ENCODE measurements at places on chromosomes 6 and 20. TPM values are rescaled to one million over a fixed set of nuclear protein-coding genes. Genes with fewer than 3 reads are reported as not detected.

DNA sequence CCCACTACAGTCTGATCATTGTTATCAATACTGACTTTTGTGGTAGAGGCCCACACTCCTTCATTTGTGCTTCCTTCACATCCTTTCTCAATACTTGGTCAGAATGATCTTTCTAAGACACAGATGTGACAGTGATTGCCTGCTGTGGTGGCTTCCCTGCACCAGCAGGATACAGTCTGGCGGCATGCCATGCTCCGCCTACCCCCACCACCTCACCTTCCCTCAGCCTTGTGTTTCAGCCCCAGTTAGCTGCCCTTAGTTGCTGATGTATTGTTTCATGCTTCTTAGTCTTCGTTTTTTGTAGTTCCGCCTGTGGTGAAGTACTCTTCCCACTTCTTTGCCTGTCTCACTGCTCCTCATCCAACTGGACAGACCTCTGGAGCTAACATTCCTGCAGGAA lies 10.9 kb downstream of the LRRC1 start:
- no peak overlapping the region for H3K4me3 ChIP-seq
- no peak overlapping the region for H3K27ac ChIP-seq
- no peaks in the 10 kb centered on the region for H3K36me3 ChIP-seq
- DNase-seq, result no peak
- H3K4me1 ChIP-seq, result peaks cover 6% of the 10 kb centered on the region
- H3K27me3 ChIP-seq, result peaks cover 2% of the 10 kb centered on the region

The LIME1 gene
- total RNA-seq, result 16.6 TPM

GRCh38 chr6:129890164-129890563 lies 29.0 kb upstream of the TMEM244 start:
- DNase-seq, result no peak
- no peaks in the 10 kb centered on the region for H3K4me1 ChIP-seq
- no peak overlapping the region for H3K4me3 ChIP-seq
- no peaks in the 10 kb centered on the region for H3K27me3 ChIP-seq

GRCh38 chr20:17870086-17870740 lies 98.4 kb downstream of the SNX5 start:
- no peak for DNase-seq
- H3K27me3 ChIP-seq, result peaks cover 2% of the 10 kb centered on the region
- H3K27ac ChIP-seq, result no peak overlapping the region
- H3K4me1 ChIP-seq, result peaks cover 17% of the 10 kb centered on the region

The SMLR1 gene
- total RNA-seq, result not detected

DNA sequence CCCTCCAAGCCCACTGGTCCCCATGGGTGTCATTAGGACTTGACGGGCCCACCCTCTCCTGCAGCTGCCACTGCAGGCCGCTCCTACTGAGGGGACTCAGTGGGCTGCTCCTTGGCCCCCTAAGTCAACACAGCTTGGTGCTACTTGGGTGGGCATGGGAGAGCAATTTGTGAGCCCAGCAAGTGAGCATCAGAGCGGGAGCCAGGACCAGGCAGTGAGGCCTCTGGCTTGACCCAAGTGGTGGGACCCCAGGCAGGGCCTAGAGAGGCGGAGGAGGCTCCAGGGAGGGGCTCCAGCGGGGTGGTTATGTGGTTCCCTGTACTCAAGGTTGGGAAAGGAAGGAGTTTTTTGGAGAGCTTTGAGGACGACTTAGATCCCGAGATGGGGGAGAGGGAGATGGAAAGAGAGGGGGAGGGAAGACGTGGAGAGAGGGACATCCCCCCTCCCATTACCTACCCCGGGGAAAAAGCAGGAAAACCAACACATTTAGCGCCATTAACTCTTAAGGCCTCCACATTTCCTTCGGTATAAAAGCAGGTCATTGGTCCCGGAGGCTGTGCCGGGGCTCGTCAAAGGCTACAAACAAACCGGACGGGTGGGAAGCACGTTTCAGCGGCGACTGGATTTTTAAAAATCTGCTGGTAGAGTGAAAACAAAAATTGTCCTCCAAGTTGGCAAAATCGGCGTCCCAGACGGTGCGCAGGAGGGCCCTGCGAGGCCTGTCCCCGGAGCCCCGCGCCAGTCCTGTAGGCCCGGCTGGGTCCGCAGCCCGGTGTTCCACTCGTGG lies 8.8 kb downstream of the FOXC1 start:
- DNase-seq, result no peak
- H3K4me1 ChIP-seq, result peaks cover 2% of the 10 kb centered on the region
- H3K27me3 ChIP-seq, result peaks cover 27% of the 10 kb centered on the region
- H3K27ac ChIP-seq, result no peak overlapping the region

The SYNDIG1 gene
- 10.4 TPM for total RNA-seq

The FAM209B gene
- total RNA-seq, result not detected

DNA sequence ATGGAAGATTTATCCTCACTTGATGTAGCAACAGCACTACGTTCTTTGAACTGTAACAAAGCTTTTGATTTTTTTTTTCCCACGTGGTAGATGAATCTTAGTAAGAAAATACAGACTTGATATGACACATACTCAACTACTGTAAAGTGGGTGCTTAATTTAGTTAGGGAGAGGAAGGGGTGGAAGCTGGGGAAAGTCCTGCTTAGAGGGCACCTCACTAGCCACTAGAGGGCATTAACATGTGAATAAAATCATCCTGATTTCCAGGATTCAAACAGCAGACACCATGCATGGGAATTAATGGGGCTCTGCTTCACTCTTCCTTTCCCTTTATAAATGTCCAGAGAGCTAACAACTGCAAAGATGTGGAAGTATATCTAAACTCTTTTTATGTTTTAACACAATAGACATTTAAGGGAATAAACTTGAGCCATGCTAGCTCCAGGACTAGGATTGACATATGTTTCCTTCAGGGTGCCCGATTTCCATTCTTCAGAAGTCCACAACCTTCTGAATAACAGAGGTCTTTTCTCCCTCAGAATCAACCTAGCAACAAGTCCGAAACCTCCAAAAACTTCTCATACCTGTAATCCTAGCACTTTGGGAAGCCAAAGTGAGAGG lies 250.1 kb downstream of the ATXN1 start:
- H3K27me3 ChIP-seq, result no peaks in the 10 kb centered on the region
- no peak for DNase-seq
- H3K4me1 ChIP-seq, result peaks cover 9% of the 10 kb centered on the region
- no peak overlapping the region for H3K4me3 ChIP-seq
- no peaks in the 10 kb centered on the region for H3K36me3 ChIP-seq

DNA sequence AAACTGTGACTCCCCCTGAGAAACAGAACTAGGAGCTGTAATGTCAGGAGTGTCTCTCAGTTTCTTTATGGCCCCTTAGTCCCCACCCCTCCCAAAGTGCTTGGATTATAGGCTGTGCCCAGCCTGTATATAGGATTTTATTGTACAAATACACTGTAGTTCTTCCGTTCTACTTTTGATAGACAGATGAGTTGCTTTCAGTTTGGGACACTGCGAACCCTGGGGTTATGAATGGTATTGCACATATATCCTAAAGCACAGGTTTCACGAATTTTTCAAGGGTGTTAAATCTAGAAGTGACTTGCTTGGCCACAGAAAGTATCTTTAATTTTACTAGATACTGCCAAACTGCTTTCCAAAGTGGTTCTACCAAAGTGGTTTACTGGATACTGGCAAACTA lies 152.9 kb upstream of the ATXN1 start:
- no peaks in the 10 kb centered on the region for H3K27me3 ChIP-seq
- H3K27ac ChIP-seq, result no peak overlapping the region
- DNase-seq, result no peak

DNA sequence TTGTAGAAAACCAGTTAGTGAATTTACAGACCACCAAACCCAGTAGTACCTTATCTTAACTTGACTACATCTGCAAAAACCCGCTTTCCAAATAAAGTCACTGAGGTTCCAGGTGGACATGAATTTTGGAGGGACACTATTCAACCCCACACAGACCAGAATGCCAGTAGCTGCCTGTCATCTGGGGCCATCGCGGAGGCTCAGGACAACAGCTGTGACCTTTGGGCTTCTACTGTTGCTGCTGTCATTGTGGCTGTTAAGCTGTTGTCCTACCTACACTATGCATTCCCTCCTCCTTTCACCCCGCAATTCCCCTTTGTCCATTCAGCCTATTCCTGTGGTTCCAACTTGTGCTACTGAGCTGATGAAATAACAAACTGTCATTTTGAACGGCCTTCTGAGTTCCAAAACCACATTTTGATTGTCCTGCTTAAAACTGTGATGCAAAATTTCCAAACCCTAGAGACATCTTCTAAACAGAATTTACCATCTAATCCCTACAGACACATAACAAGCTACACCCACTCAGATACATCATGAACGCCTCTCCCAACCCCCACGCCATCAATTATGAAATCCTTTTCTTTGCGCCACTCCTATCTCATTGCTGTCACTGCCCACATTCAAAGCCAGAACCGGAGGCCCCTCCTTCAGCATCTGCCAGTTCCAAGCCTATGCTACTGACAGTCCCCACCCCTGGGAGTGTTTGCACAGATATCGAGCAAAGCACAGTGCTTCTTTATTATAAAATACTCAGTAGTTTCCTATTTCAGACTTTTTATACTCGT lies 125.0 kb downstream of the C6orf118 start:
- DNase-seq, result peak; percentile 26
- H3K4me3 ChIP-seq, result no peak overlapping the region
- peaks cover 2% of the 10 kb centered on the region for H3K27me3 ChIP-seq

GRCh38 chr6:125927761-125928160 lies 28.8 kb upstream of the HINT3 start:
- H3K4me1 ChIP-seq, result no peaks in the 10 kb centered on the region
- DNase-seq, result no peak
- no peak overlapping the region for H3K27ac ChIP-seq
- H3K36me3 ChIP-seq, result peaks cover 5% of the 10 kb centered on the region

The RFX6 gene
- not detected for total RNA-seq

The PNPLA1 gene
- not detected for total RNA-seq

DNA sequence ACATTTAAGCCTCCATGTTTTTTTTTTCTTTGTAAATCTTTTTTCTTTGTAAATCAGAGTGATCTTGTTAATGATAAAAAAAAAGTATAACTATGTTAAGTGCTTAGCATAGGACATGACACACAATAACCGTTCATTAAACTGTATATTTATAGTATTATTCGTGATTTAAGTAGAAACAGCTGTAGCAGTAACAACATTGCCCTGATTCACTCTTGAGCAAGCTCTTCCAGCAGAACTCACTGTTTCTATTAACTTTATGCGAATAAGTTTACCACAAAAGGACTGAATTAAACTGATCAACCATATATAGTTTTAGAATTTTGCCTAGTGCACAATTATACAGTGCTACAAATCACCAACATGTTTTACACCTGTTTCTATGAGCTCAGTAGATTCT lies 1338.0 kb upstream of the EYS start:
- H3K4me3 ChIP-seq, result no peak overlapping the region
- DNase-seq, result no peak
- no peaks in the 10 kb centered on the region for H3K36me3 ChIP-seq
- no peak overlapping the region for H3K27ac ChIP-seq

- H3K4me1 ChIP-seq, result peaks cover 2% of the 10 kb centered on the region
- peaks cover 6% of the 10 kb centered on the region for H3K27me3 ChIP-seq
- H3K27ac ChIP-seq, result no peak overlapping the region
- peaks cover 12% of the 10 kb centered on the region for H3K36me3 ChIP-seq
- no peak for DNase-seq
Observed at GRCh38 chr6:170480050-170480692, 72.9 kb downstream of the PSMB1 start.

- peaks cover 3% of the 10 kb centered on the region for H3K4me1 ChIP-seq
- DNase-seq, result no peak
- peaks cover 38% of the 10 kb centered on the region for H3K36me3 ChIP-seq
- no peak overlapping the region for H3K4me3 ChIP-seq
- no peak overlapping the region for H3K27ac ChIP-seq
- peaks cover 3% of the 10 kb centered on the region for H3K27me3 ChIP-seq
Observed at GRCh38 chr20:47691625-47692024, 93.7 kb downstream of the SULF2 start.

DNA sequence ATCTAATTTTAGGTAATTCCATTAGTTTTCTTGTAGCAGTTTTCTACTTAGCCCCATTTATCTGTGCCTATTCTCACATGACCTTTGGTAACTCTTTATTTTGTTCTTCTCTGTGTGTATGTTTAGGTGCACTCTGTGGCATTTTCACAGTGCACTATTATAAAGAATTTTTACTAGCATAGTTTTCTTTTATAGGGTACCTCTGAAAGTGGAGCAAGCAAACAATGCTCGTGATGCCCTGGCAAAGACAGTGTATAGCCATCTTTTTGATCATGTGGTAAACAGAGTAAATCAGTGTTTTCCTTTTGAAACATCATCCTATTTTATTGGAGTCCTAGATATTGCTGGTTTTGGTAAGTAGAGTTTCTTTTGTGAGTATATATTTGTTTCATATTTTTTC lies 107.9 kb downstream of the MYO6 start:
- no peak overlapping the region for H3K4me3 ChIP-seq
- H3K27me3 ChIP-seq, result peaks cover 3% of the 10 kb centered on the region

GRCh38 chr6:36110050-36110449 lies 20.3 kb upstream of the MAPK13 start:
- peaks cover 7% of the 10 kb centered on the region for H3K27me3 ChIP-seq
- peak overlapping the region; percentile 83 for H3K27ac ChIP-seq
- no peak for DNase-seq

The MED23 gene
- 38.8 TPM for total RNA-seq

DNA sequence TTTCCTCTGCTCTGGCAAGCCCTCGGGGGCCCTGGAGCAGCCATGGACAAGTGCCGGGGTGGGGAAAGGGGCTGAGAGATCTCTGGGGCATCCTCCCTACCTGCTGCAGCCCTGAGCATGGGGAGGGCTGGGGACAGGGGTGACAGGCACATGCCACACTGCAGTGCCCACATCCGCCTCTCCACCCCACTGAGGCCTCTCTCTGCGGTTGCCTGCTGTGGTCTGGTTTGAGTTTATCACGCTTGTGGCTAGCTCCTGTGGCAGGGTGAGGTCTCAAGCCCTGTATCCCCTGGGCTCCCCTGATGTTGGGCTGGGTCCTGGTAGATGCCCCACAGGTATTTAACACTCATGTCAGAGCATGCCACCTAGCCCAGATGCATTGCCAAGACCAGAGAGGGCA lies 52.9 kb upstream of the MLN start:
- H3K27me3 ChIP-seq, result peaks cover 5% of the 10 kb centered on the region
- no peak overlapping the region for H3K4me3 ChIP-seq
- no peak for DNase-seq
- no peaks in the 10 kb centered on the region for H3K36me3 ChIP-seq

The CAP2 gene
- 24.4 TPM for total RNA-seq

GRCh38 chr6:115570331-115570730 lies 490.4 kb downstream of the FRK start:
- no peak overlapping the region for H3K4me3 ChIP-seq
- no peaks in the 10 kb centered on the region for H3K4me1 ChIP-seq
- no peak overlapping the region for H3K27ac ChIP-seq

DNA sequence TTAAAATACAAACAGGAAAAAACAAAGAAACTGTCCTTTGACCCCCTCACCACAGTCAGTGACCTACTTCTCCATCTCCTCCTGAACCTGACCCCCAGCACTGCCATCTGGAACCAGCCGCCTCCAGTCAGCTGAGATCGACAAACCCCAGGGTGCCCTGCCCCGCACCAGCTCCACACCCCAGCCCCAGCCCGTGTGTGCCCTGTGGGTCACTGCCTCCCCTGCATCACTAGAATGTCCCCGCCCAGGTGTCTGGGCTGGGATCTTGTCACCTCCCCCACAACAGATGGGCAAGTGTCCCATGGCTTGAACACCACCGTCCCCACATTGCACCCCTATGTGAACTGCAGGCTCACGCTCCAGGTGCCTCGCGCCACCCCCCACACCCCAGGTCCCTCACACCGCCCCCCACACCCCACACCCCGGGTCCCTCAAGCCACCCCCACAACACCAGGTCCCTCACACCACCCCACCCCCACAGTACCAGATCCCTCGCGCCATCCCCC lies 13.3 kb downstream of the TAF4 start:
- peak; percentile 12 for DNase-seq
- H3K27me3 ChIP-seq, result peaks cover 10% of the 10 kb centered on the region
- H3K27ac ChIP-seq, result no peak overlapping the region
- no peaks in the 10 kb centered on the region for H3K36me3 ChIP-seq

Data from glutamatergic neuron (in vitro differentiated cells).